ENCODE measurements at places on chromosomes 4 and X.

DNA sequence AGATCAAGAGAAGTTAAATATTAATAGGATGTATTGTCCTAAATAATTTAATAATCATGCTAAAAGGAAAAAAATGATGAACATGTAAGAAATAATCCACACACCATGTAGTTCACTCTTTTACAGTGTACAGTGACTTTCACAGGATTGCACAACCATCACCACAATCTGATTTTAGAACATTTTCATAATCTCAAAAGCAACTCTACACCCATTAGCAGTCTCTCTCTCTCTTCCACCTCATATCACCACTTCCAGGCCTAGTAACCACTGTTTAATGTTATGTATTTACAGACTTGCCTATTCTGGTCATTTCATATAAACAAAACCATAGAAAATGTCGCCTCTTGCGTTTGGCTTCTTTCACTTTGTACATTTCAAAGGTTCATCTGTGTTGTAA is 153.4 kb downstream of the FSTL5 start:
- DNase-seq, result peak; percentile 5

GRCh38 chr4:126012691-126013290 is 698.0 kb downstream of the FAT4 start:
- no peak for DNase-seq

DNA sequence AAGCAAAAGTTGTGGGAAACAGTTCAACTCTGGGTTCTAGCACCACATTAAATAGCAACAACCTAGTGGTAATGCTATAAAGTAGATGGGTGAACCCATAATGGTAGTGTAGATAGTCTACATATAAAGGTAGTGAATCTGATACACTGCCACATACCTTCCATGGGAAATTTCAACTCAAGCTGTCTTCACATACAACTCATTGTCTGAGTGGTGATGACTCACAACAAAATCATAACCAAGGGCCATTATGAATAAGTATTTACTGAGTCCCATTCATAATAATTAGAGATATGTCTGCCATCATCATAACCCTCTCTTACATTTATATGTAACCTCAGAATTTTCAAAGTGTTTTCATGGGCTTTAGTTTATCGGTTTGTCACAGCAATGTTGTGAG is 34.8 kb downstream of the EGF start:
- DNase-seq, result peak; percentile 19

DNA sequence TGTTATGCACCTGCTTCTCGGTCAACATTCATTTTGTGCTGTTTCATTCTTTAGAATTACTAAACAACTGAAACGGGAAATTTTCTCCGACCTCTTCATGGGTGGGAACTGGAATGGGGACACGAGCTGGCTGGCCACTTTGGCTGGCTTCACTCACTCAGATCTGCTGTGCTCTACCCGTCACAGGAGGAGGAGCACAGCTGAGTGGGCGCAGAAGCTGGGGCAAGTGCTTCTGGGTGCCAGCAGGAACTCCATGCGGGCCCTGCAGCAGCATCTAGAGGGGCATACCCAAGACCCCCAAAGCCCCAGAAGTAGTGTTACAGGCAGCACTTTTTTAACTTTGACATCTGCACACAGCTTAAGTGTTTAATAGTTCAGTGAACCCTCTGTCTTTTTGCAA is 109.6 kb downstream of the TMEM144 start:
- DNase-seq, result no peak

- DNase-seq, result peak; percentile 71
Observed at GRCh38 chrX:21972721-21973120, 32.2 kb downstream of the SMS start.
